ENCODE measurements at places on chromosomes 7 and 10.
A peak's percentile ranks its signal among the peaks of the same experiment; 100 is the strongest.

- DNase-seq = no peak
These were observed 224.6 kb upstream of the ZWINT start for GRCh38 chr10:56585447-56586171.

- DNase-seq = no peak
These were observed 29.7 kb upstream of the DNAJB6 start for GRCh38 chr7:157306846-157307838.

- no peak for DNase-seq
These were observed 2.9 kb downstream of the CAV2 start for GRCh38 chr7:116502201-116503096.

DNA sequence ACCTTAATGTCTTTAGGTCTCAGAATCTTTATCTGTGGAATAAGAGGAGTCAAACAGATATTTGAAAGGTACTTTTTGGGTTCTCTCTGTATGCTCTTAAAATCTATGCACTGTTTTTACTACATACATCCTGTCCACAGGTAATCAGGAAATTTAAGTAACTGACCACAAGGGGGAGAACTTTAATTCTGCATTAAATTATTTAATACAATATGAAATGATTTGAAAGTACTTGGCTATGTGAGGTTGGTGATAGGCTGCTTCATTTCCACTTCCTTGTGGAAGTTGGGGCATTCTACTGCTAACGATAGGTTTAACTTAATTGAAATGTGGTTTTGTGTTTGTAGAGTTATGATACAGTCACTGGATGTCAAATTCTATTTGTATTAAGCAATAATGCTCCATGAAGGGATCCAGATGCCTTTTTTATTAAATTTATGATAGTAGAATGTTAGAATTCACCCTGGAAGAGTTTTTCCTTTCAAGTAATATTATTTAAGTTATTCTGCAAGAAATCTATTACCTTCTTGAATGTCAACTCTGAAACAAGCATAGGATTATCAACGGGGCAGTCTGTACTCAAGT, 6.0 kb downstream of the TEX47 start:
- DNase-seq = no peak

DNA sequence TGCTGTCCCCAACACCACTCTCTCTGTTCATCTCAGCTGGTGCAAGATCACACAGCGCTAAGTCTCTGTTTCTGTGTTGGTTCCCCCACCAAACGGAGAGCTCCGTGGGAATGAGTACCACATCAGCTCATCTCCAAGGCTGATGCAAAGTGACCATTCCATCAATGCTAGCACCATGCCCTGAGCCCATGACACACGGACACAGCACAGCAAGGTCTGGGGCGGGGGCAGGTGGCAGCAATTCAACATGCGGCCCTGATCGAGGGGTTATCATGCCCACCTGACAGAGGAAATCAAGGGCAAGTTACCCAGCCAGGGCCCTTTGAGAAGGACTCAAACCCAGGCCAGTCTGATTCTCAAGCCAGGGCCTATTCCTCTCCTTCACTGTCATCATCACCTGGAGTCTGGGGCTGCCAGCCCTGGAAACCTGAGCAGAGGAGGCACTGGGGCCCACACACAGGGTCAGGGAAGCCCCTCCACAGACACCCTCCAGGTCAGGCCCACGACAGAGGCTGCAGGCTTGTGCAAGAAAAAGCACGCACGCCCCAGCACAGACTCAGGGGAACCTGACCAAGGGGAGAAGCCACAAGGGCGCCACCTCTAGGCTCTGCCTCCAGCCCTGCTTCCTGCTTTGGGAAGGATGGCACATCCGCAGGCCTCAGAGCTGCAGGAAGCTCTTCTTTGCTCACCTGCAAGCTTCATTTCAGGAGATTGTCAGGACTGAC, 74.8 kb downstream of the GRID1 start:
- no peak for DNase-seq

DNA sequence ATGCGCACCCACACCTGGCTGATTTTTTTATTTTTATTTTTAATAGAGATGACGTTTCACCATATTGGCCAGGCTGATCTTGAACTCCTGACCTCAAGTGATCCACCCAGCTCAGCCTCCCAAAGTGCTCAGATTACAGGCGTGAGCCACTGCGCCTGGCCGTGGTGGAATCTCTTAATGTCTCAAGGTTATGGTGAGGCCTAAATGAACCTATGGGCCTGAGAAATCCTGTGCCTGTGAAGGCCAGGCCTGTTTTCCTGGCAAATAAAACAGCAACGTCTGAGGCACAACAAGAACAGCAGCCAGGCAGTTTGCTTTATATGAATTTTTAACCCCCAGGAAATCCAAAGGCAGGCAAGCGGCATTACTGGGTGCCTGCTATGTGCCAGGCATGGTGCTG, 297.5 kb upstream of the ZMIZ1 start:
- DNase-seq = no peak

GRCh38 chr7:83469491-83469890, 179.4 kb downstream of the SEMA3E start:
- DNase-seq = no peak

GRCh38 chr7:72919256-72919775, 5.6 kb upstream of the POM121 start:
- DNase-seq = no peak

DNA sequence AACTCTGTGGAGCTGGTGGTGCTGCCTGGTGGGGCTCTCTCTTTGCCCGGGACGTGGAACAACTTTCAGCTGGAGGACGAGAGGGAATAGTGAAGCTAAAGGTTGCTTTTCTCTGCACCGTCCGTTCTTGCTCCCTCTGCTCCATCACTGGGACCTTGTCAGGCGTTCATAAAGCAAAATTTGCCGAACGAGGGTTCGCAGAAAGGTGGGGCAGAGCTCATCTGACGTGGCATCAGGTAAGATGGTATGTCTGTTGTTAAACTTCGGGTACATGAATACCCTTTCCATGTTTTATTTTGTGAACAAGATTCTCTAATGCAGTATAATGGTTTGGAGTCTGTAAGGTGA, 416 bp downstream of the BBS9 start:
- DNase-seq = no peak

GRCh38 chr10:89079961-89080360, 89.4 kb downstream of the FAS start:
- no peak for DNase-seq

DNA sequence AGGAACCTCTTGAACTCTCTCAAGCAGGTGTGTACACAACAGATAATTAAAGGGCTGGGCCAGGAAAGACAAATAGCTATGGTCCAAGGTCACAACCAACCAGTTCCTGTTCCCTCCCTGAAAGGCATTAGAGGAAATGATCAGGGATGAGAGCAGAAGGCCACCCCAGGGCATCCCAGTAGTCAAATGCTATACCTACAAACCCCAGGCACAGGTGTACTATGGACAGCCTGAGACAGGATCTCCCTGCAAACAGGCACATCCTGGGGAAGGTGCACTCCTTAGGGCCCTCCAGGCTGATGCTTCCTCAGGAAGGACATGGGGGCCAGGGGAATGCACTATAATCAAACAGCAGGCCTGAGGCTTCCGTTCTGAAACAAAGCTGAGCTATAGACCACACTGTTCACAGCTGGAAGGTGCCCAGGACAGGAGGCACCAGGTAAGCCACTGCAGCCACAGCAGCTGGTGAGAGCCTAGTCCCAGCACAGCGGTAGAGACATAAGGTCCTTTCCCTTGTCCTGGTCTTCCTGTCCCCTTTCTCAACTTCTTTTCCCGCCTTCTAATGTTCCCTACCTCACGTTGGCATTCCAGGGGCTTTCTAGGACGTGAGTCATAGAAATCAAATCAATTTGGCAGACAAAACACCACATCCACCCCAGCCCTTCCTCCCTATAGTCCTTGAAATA, 13.3 kb downstream of the PARP12 start:
- no peak for DNase-seq

DNA sequence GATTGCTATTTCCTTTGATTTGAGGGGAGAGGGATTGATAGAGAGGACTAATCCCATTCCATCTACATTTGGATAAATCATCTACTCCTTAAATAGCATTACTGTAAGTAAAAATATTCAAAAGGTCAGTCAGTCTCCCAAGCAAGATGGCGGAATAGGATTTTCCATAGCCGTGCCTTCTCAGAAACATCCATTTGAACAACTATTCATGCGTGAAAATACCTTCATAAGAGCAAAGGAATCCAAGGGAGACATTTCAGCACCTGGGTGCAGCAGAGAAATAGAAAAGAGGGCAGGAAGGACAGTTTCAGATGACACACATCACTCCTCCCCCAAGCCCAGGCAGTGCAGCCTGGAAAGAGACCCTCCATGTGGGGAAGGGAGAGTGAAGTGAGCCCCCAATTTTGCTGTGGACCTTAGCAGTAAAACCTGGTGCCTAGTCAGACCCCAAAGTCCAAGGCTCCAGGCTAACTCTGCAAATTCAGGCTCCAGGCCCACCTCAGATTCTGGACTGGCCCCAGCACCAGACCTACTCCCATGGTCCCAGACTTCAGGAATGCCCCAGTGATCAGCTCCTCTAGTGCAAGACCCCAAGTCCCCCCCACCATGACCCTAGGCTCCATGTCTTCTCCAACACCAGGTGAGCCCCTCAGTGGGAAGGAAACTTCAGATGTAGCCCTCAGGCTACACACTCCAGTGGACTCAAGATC, 104.3 kb upstream of the LANCL2 start:
- no peak for DNase-seq

DNA sequence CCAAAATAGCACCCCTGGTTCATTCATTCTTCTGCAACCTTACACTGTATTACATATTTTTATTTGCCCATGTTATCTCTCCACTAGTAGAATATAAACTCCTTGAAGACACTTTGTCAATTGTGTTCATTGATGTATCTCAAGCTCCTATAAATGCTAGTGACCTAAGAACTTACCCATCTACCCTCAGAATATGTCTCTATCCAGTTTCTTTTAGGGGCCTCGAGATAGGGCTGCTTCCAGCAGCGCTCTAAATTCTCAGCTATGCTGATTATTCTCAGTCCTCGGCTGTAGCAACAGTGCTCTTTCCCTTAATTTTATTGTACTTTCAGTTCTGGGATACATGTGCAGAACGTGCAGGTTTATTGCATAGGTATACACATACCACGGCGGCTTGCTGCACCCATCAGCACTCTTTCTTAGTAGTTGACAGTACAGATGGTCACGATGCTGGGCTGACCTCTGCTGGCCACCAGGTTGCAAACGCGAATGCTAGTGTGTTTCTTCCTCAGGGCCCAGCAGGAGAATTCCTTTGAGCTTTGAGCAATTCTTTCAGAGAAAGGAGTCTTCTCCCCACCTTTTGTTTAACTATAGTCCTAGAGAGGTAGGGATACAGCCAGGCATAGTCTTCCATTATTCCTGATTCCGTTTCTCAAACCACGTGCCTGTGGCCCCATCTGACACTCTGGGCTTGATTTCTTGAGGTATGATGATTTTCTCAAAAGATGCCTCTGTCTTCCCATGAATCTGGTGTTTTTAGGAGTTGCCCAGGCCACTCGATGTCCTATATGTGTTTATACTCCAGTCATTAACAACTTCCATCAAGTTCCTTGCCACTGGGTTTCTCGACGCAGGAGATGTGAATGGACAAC, 49.1 kb upstream of the CDC14C start:
- peak; percentile 53 for DNase-seq

DNA sequence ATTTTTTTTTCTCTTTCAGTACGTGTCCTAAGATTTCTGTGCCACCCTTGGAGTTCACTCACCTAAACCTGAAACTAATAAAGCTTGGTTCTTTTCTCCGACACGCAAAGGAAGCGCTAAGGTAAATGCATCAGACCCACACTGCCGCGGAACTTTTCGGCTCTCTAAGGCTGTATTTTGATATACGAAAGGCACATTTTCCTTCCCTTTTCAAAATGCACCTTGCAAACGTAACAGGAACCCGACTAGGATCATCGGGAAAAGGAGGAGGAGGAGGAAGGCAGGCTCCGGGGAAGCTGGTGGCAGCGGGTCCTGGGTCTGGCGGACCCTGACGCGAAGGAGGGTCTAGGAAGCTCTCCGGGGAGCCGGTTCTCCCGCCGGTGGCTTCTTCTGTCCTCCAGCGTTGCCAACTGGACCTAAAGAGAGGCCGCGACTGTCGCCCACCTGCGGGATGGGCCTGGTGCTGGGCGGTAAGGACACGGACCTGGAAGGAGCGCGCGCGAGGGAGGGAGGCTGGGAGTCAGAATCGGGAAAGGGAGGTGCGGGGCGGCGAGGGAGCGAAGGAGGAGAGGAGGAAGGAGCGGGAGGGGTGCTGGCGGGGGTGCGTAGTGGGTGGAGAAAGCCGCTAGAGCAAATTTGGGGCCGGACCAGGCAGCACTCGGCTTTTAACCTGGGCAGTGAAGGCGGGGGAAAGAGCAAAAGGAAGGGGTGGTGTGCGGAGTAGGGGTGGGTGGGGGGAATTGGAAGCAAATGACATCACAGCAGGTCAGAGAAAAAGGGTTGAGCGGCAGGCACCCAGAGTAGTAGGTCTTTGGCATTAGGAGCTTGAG, at the start of gene CFTR:
TSS of gene CFTR (plus strand) at position 801 of the 830 bp plus-strand sequence. CDS start 70 bp downstream, outside the sequence.
- peak; percentile 14 for DNase-seq

DNA sequence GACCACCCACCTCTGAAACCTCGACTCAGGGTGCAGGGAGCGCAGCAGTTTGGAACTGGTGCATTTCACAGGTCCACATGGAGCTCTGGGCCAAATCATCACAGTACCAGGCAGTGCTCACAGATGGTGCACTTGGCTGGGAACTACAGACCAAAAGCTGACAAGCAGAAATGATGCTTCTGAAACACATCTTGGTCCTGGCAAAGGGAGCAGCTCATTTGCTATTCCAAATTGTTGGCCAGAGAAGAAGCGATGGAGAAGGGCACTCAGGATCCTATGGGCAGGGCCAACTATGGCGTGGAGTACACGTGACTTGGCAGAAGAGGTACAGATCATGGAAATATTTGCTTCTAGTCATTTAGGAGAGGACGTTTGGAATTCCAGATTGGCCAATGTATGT, 383.9 kb downstream of the CALN1 start:
- DNase-seq = no peak

DNA sequence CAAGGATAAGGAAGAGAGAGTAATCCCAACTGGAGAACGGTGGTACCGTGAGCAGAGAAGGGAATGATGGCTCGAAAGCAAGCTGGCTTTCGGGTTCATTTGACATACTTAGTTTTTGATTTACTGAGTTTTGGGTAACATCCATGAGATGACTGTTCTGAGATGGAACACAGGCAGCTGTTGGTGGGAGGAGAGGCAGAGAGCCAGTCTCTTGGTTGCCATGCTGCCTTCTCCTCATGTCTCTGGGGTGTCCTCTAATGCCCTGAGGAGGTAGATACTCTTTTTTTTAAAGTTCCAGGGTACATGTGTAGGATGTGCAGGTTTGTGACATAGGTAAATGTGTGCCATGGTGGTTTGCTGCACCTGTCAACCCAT, 76.4 kb upstream of the NRP1 start:
- DNase-seq = no peak

DNA sequence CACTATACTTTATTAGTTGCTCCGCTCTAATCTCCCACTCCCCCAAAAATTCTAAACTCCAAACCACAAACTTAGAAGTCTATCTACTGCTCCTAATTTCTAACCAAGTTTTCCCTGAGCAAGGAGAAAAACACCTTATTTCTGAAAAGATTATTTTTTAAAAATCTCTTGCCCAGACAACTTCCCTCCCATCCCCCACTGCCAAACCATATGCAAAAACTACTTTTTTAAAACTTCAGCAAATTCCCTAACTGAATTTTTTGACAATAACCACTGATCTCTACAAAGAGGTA, 1.9 kb downstream of the UBE2H start:
- DNase-seq = no peak

Measured in right lung (tissue), 10 donors.